ENCODE measurements at places on chromosomes 6 and 20.

DNA sequence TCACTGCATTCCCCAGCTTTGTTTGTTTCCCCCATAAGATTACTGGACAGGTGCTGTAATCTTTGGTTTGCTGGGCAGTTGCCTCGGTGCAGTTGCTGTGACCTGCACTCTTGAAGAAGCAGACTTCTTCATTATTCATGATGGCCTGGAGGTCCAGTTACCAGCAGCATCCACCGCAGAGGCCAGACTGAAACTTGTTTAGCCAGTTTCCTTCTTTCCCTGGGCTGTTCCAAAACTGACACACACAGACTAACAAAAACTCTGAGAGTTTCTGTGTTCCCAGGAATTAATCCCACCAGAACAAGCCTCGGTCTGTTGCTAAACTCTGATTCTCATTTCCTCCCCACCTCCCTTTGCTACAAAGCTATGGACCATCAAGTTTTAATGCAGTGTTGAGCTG lies 144.1 kb downstream of the QRSL1 start:
- no peak for DNase-seq

GRCh38 chr6:166488076-166488685 lies 98.3 kb downstream of the RAMACL start:
- DNase-seq: peak; percentile 39

GRCh38 chr6:166925141-166925996 lies 31.0 kb downstream of the RNASET2 start:
- DNase-seq: no peak

- DNase-seq: no peak
Measured at GRCh38 chr20:41373931-41374920, 7.6 kb upstream of the EMILIN3 start.

GRCh38 chr6:32047084-32047478 lies 8.9 kb downstream of the CYP21A2 start:
- no peak for DNase-seq

GRCh38 chr20:44494266-44494665 lies 18.6 kb downstream of the TTPAL start:
- no peak for DNase-seq

GRCh38 chr20:79565-79964 lies 7.9 kb upstream of the DEFB125 start:
- no peak for DNase-seq

DNA sequence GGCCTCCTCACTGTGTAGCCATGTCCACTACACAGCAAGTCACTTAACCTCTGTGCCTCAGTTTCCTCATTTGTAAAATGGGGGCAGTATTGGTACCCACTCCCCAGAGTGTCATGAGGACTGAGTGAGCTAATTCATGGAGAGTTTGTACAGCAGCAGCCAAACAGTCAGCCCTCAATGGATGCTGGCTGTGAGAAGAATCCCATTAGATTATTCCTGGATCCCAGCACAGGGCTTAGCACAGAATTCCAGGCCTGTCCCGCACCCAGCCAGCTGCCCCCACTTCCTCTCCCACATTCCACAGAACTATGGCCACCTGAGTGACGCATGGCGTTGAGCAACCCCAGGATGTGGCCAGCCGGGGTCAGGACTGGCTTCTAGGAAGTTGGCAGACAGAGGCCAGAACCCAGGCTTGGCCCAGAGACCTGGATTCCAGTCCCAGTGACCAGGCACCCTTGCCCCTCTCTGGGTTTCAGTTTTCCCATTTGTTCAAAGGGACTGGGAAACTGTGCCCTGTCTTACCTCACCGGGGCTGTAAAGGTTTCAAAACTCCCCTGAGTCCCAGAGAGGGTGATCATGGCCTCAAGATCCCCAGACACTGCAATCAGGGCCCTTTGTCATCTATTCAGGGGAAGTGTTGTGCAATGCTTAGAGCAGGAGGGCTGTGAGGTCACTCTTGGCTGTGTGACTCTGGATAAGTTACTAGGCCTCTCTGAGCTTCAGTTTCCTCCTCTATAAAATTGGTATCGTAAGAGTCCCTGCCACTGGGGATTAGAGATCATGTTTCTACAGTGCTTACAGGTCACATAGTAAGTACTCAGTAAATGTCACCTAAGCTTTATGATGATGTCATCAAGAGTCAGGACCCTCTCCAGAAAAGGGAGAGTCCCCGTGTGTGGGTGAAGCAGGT lies 3.0 kb upstream of the TGM2 start:
- DNase-seq: no peak

DNA sequence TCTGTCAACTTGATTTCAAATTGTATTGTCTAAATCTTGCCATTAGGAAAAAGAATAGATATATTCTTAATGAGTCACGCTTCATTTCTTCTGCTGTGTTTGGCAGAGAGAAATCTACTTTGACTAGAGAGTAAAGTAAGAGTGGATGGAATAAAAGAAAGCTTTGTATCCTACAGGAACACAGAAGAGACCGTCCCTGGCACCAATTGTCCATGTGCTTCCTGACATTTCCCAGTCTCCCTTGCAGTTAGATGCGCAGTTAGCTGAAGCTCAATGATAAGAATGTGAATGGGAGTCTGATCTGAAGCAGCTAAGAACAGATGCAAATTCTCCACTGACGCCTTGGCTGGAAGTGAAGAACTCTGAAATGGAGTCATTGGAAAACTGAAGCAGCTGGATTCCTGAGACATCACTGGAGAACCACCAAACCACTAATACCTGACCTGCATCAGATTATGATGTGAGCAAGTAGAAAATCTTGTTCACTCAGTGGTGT lies 528.2 kb upstream of the MARCKS start:
- no peak for DNase-seq

GRCh38 chr6:5724911-5725310 lies 281.8 kb downstream of the NRN1 start:
- DNase-seq: no peak

DNA sequence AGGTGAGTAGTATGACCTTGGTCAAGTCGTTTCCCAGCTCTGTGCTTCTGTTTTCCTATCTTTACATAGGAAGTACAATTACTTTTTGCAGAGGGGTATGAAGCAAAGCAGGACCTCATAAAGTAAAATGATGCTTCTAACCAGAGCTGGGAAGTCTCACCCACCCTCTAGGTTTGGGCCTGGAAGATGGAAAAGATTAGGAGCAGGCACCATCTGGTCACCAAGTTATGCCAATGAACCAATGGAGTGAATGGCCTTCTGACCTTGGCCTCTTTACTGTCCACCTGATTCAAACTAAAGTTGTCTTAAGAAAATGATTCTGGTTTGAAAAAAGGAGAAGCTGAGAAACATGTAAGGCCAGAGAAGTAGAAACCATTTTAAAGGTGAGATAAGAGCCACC lies 68.9 kb upstream of the CTNNBL1 start:
- no peak for DNase-seq

DNA sequence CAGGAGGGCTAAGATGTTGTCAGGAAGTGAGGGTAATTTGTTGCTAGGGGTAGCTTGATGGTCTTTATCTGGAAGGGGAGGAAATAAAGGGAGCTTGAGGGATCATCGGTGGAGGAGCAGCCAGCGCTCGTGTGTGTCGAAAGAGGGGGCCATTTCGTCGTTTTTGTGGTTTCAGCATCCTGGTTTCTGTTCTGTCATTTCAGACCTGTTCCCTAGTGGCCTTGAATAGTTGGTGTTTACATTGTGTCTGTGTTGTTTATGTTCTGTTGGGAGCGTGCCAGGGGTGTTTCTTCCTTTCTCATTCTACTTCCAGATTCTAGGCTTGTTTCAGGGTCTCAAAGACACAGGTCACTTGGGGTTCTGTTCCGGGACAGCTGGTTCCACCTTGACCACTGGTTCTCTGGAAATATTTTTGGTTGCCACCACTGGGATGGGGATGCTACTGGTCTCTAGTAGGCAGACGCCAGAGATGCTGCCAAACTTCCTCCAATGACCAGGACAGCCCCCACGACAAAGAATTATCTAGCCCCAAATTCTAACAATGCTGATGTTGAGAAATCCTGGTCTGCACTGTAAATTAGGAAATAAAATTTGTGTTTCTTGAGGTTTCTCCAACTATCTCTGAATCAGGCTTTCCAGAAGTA lies 113.9 kb upstream of the NAA20 start:
- no peak for DNase-seq

DNA sequence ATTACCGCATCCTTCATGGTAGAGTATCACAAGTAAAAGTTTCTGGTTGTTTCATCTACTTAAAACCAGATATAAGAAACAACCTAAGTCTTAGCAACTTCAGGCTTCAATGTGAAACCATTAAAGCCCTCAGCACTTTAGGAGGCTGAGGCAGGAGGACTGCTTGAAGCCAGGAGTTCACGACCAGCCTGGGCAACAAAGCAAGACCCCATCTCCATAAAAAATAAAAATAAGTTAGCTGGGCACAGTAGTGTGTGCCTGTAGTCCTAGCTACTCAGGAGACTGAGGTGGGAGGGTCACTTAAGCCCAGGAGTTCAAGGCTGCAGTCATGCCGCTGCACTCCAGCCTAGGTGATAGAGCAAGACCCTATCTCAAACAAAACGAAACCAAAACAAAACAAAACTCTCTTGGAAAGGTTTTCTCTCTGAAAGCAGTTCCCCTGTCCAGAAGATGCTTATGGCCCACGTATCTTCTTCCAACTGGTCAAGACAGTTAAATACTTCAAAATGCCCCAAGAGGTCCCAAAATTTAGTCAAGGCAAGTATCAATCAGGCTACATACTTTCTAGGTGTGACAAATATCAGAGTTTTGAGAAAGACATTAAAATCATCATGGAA lies 9.9 kb downstream of the TAF11 start:
- DNase-seq: no peak

DNA sequence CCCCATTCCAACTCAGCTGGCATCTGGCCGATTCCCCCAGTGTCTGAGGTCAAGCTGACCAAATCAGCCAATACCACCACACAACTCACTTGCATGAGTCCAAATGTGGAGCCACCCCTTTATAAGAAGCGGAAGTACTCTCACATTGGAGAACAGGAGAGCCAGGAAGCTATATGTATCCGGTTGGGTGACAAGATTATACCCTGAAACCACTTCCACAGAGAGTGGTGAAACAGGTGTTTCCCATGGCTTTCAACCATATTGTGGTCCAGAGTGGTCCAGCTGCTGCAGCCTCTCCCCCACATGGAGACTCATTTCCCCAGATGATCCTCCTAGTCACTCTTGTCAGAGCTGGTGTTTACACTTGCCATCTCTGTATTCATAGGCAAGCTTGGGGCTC lies 24.0 kb upstream of the SERINC1 start:
- no peak for DNase-seq

DNA sequence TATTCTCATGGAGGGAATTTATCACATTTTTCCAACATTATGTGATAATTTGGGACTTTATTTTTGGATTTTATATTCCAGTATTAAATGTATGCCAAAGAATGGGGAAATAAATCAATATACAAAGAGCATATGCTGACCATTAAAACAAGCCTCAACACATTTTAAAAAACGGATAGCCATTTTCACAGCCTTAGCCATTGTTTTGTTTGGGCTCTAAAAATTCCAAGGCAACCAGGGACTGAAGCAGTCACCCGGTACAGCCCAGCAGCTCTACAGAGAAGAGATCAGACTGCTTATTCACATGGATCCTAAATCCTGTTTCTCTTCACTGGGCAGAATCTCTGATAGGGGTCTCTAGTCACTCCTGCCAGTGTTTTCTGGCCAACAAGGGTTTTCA lies 150.2 kb upstream of the OGFRL1 start:
- DNase-seq: no peak

DNA sequence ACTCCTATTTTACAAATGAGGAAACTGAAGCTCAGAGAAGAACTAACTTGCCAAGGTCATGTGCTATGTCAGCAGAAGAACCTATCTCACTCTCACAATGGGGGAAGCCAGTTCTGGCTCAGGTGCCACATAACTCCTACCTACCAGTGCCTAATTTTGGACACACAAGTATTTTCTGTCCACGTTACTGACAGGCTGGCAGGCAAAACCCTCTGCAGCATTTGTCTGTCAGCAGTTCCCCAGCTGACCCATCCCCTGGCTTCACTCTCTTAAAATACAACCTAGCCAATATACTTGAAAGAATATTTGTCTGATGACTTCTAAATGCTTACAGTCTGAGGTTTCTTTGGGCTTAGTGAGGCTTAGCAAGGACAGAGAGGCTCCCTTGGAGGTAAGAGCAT lies 15.5 kb downstream of the GSS start:
- no peak for DNase-seq

GRCh38 chr20:6612606-6612923 lies 154.9 kb upstream of the BMP2 start:
- no peak for DNase-seq

DNA sequence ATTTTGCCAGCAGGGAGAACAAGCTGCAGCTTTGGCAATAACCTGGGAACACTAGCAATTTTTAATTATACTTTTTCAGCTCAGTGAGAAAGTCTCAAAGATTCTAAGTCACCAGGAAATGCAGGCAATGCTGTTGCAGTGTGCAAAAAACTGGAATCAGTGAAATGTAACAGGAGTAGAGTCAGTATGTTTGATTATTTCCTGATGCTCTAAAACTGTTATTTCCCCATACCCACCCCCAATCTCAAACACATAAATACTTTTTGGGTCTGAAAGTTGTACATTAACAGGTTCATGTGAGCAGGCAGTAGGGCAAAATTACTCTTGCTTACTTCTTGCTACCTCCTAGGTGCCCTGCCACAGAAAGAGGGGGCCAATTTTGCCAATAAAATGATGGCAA lies 65.4 kb upstream of the BEND6 start:
- no peak for DNase-seq
